ENCODE measurements at places on chromosomes 7 and 10. TPM values are rescaled to one million over a fixed set of nuclear protein-coding genes. Genes with fewer than 3 reads are reported as not detected.

Gene PTN
- 185 TPM for total RNA-seq

Gene OGDHL
- 3.9 TPM for total RNA-seq

Gene PRPS1L1
- not detected for total RNA-seq

Gene SFMBT2
- total RNA-seq = 10.1 TPM

Gene HOXA7
- not detected for total RNA-seq

Gene NEUROG3
- total RNA-seq = not detected

Gene SPDYE6
- total RNA-seq = not detected

Gene C7orf57
- 1.2 TPM for total RNA-seq

Gene OPN1SW
- not detected for total RNA-seq

Gene MRLN
- 0.49 TPM for total RNA-seq

Gene ANKRD61
- total RNA-seq = not detected

Gene EN2
- not detected for total RNA-seq

Gene NODAL
- 2.0 TPM for total RNA-seq

Gene AKR1B1
- total RNA-seq = 44.7 TPM

Gene ANKRD1
- total RNA-seq = not detected

Gene GIMAP7
- 1.5 TPM for total RNA-seq

Gene FAM25C
- total RNA-seq = not detected

Gene ADD3
- 75.7 TPM for total RNA-seq

Gene SFTPD
- 0.25 TPM for total RNA-seq

Gene IL6
- not detected for total RNA-seq
